ENCODE measurements at places on chromosomes 16 and 17.
A peak's percentile ranks its signal among the peaks of the same experiment; 100 is the strongest.

GRCh38 chr17:76074390-76075363 is at the start of gene GALR2:
TSS of gene GALR2 (plus strand) at chr17:76074781. CDS start at chr17:76074884, 103 bp downstream.
- DNase-seq = no peak

- DNase-seq = peak; percentile 75
Measured at GRCh38 chr17:2049333-2050299, 5.3 kb upstream of the HIC1 start.

- no peak for DNase-seq
Measured at GRCh38 chr17:68785565-68786486, 169.4 kb downstream of the ABCA8 start.

DNA sequence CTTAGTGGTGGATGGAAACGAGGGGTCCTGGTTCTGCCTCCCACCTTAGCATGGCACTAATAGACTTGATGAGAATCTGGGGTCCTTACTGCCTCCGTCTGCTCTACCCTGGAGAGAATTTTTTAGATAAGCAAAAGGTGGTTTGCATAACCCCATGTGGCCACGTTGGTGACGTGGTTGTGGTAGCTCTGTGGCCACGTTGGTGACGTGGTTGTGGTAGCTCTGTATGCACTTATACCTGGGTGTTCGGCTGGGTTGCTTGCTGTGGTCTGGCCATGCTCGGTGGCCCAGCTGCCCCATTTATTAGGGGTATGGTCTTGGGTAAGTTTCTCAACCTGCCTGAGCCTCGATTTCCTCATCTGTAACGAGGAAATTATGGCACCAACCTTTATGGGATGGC is 13.0 kb downstream of the SPIRE2 start:
- no peak for DNase-seq

- no peak for DNase-seq
Measured at GRCh38 chr17:9475101-9475658, 100.4 kb downstream of the STX8 start.

GRCh38 chr16:21610006-21610544 is 10.7 kb downstream of the METTL9 start:
- DNase-seq = no peak

GRCh38 chr17:82564241-82564640 is 44.7 kb downstream of the FOXK2 start:
- no peak for DNase-seq

- DNase-seq = no peak
Measured at GRCh38 chr17:78862073-78863023, 21.7 kb upstream of the USP36 start.
